ENCODE measurements at places on chromosomes 16 and 17.

DNA sequence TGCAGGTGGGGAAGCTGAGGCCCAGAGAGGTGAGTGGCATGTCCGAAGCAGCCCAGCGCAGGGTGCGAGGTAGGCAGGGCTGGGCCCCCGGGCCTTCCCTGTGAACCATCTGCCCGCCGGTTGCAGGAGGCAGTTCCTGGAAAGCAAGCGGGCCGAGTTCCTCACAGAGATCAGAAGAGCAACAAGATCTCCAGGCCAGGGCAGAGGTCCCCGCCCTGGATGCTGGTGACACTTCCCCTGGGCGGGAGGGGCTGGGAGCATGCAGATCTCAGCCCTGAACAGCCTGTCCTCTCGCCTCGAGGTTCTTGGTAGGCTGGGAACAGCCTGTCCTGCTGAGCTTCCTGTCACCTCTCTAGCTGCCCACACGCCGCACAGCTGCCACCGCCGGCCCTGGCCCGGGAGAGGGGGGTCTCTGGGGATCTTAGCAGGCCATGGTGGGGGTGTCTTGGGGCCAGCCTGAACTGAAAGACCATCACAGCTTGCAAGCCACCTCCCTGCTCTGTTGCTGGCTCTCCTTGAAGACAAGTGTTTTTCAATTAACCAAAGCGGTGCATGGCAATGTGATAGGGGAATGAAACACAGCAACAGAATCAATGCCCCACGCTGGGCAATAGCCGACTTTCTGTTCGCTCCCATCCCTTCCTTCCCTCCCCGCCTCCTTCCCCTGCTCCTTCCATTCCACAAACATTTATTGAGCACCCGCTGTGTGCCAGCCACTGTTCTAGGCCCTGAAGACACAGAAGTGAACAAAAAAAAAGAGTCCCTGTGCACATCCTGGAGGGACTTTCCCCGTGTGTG is 31.7 kb downstream of the SOCS1 start:
- peak; percentile 46 for DNase-seq

DNA sequence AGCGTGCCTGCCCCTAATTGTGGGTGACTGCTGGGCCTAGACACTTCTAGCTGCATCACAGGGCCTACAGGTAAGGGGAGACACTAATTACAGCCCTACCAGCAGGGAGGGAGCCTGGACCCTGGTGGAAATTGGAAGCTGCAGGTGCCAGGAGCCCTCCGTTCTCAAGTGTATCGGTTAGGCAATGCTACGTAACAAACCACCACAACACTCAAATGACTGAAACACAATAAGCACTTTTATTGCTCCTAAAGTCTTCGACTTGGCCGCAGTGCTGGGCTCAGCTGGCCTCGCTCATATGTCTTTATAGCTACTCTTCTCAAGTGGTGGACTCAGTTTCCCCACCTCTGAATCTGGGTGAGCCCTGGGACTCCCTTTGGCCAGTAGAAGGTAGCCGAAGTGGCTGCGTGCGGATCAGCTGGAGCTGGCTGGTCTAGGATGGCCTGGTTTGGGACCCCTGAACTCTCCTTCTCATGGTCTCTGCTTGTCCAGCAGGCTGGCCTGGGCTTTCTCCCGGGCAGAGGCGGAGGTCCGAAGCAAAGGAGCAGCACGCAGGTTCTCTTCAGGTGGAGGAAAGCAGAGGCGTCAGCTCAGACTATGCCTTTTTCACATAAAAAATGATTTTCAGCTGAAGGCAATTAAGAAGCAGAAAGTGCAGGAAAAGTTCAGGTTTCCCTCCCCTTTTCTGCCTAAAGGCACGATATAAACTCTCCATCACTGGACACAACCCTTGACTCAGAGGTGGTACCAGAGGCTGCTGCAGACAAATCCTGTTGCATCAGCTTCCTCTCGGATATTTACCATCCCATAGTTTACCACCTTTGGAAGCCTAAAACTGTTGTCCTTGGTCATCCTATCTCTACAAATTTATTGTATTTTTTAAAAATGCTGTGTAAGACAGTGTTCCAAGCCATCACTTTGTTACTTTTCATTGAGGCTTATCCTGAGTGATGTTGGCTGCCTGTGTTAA is 8.7 kb upstream of the TMEM170A start:
- no peak for DNase-seq

- no peak for DNase-seq
These were observed 130.4 kb downstream of the C16orf78 start for GRCh38 chr16:49504023-49504364.

DNA sequence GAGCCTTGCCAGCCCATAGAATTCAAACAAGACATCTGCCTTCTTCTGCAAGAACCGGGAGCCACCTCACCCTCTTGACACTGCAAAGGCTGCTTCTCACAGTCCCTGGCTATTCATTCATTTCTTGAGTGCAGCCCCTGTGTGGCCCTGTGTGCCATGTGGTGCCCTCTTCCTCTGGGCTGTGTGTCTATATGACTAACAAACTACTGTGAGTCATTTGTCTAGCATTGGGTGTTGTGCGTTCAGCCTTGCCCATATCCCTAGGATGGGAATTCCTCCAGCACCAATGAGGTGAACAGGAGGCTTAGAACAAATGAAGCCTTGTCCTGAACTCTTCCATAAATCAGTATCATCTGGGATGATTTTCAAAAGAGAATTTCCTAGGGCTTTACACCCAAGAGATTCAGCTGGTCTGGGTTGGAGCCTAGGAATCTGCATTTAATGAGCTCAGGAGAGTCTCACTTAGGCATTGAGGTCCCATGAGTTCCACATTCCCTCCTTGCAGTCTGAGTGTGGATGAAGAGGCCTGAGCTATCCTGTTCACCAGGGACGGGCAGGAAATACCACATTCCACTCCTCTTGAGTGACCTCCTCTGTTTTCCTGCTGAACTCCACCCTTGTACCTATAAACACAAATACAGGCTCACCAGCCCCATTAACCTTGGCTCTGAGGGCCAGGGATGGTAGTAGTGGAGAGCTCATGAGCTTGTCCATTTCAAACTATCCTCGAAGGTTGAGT is 308.7 kb upstream of the N4BP1 start:
- no peak for DNase-seq

DNA sequence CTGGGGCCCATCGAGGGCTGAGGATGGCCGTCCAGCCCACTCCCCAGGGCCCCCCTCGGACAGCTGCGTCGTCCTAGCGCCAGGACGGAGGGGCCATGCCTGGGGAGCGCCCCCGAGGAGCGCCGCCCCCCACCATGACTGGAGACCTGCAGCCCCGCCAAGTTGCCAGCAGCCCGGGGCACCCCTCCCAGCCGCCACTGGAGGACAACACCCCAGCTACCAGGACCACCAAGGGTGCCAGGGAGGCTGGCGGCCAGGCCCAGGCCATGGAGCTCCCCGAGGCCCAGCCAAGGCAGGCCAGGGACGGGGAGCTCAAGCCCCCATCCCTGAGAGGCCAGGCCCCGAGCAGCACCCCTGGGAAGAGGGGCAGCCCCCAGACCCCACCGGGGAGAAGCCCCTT is 25.7 kb upstream of the ZFPM1 start:
- DNase-seq = no peak

DNA sequence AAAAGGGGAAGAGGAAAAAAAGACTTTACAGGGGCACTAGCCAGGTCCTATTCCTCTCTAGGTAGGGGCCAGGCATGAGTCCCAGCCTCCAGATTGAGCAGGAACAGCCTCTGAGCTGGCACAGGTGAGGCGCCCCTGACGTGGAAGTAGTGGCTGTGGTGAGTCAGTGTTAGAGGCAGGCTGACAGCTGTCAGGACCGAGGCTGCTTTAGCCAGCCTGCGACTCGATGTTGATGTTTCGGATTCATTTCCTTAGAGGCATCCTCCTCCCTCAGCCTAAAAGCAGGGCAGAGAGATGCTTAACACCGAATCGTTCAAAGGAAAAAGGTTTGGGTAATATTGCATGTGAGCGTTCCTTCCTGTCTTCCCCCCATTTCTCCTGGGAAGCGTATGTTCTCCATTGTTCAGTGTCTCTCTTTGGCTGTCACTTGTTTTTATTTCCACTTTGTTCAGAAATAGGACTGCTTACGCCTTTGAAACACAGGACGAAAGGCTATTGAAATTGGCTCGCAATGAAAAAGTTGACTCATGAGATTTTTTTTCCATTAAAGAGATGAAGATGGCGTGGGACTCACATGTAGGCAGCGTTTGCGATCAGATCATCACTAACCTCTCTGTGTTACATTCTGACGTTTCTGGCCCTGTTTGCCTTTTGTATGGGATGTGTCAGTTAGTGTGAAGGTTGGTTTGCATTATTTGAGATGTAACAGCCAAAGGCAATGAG is 1.3 kb downstream of the KIAA0513 start:
- peak; percentile 78 for DNase-seq

DNA sequence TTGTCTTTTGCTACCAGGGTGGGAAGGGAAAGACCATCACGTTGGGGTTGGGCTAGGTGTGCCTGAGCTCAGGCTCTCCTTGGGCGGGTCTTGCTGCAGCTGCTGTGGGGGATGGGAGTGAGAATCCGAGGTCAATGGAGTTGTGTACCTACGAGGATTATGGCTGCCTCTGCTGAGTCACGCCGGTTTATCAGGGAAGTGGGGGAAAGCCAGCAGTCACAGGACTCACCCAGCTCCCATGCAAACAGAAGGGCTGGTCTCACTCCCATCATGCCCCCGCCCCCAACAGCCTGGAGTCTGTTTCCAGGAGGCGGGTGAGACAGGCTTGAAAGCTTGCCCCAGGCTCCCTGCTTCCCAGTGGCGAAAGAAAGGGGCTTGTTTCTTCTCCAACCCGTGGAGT is 1259.0 kb upstream of the GOT2 start:
- no peak for DNase-seq

- DNase-seq = no peak
These were observed 1.2 kb downstream of the LAT start for GRCh38 chr16:28986046-28986445.

DNA sequence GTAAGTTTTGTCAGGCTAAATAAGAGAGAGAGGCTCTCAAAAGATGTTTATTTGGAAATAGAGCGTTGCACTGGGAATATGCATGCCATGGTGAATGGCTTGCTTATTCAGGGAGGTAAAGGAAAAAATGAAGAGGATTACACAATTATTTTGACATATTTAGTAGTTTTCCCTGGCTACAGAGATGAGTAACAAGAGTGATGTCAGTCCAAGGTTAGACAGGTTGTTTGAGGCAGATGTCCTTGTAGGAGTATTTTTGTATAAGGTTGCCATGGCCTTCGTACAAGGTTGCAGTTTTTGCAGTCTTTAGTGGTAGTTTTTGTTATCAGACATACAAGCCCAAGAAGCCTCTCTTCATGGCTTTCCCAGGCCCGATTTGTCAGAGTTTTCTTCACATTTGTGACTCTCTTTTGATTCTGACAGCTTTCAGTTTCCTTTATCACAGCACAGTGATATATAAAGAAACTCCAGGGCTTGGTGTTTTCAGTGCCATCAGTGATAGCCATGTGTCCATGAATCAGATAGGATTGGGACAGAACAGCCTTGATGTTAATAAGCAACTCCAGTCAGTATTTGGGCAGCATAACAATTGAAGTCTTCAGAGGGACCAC is 18.7 kb upstream of the LGALS9 start:
- DNase-seq = no peak

DNA sequence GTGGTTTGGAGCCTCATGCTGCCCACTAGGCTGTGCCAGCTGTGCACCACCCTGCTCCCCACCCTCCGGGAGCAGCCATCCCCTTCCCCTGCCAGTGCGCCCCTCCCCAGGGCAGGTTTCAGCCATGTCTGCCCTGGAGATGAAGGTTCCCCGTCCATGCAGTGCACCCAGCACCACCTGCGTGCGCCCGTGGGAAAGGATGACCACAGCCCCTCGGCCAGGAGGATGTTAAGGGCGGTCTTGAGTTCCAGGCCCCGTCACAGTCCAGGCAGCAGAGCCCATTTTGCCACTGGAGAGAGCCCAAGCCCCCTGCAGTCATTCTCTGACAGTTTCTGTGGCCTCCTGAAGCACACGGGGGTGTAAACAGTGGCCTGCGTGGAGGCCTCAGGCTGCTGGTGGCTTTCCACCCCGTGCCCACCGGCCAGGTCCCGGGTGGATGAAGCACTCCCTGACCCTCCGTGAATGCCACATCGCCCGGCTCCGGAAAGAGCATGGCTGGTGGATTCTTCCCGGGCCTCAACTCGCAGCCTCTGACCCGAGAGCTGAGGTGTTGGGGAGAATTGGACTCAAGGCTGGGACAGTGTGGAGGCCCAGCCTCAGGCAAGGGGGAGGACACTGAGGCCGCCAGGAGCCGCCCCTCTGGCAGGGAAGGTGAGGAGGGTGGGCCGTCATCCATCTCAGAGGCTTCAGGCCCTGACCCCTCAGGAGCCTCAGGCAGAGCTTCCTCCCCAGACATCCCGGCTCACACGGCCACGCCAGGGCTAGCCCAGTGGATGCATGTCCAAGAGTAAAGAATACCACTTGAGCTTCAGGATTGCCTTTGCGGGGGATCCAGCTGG is 69.7 kb upstream of the CHMP6 start:
- DNase-seq = no peak

DNA sequence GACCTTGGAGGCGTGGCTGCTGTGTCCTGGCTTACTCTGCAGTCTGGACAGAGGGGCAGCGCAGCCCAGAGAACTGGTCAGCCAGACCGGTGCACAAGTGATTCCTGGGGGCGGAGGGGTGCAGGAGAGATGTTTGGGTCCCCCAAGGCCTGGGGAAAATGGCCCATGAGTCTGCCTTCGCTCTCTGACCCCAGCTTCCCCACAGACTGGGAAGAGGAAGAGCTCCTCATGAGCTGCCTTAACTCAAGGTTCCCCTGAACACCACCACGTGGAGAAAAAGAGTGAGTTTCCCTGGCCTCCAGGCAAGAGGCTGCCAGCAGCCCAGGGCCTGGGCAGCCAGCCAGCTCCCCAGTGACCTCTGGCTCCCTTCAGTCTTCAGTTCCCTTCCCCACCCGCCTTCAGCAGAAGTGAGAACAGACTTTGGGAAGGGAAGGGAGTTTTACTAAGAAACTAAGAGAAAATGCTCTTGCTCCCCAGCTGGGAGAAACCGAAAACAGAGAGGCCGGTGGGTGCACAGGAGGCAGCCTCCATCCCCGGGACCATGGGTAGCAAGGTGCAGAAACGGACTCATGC is 2.0 kb upstream of the C17orf99 start:
- no peak for DNase-seq

DNA sequence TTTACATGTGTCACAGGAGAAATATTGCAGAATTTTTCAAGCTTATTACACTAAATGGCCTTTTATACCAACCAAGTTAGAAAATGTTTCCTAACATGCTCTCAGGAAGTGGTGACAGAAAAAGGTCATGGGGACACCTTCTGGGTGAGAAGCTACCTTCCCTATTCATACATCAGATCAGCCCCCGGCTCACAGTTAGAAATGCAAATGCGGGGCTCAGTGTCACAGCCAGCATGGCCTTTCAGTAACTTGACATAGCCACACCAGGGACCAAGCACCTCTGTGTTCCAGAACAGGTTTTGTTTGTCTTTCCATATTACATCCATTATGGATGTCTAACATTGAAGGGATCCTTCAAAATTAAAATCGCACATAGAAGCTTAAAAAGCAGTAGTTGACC is 59.5 kb downstream of the CHD9NB start:
- DNase-seq = no peak

GRCh38 chr16:71610936-71611871 is 14.8 kb upstream of the MARVELD3 start:
- peak; percentile 79 for DNase-seq

DNA sequence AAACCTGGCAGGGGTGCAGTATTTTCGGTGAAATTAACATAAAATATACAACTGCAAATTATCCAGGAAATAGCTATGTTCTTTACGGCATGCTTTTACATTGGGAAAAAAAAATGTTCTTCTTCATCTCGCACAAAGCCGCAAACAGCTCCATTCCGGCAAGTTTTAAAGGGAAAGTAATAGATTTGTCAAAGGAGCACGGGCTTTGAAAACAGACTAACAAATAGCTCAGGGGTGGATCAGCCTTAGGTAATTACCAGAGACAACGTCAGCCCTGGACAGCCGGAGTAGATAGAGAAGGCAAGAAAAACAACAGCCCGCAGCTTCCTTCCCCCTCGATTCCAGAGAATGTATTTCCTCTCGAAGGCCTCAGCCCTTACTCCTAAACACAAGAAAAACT is 222.5 kb downstream of the C16orf78 start:
- no peak for DNase-seq
